ENCODE measurements at places on chromosomes 5 and 9.
A peak's percentile ranks its signal among the peaks of the same experiment; 100 is the strongest.

GRCh38 chr5:171647043-171647903, 138.3 kb upstream of the SMIM23 start:
- DNase-seq, result peak; percentile 83

DNA sequence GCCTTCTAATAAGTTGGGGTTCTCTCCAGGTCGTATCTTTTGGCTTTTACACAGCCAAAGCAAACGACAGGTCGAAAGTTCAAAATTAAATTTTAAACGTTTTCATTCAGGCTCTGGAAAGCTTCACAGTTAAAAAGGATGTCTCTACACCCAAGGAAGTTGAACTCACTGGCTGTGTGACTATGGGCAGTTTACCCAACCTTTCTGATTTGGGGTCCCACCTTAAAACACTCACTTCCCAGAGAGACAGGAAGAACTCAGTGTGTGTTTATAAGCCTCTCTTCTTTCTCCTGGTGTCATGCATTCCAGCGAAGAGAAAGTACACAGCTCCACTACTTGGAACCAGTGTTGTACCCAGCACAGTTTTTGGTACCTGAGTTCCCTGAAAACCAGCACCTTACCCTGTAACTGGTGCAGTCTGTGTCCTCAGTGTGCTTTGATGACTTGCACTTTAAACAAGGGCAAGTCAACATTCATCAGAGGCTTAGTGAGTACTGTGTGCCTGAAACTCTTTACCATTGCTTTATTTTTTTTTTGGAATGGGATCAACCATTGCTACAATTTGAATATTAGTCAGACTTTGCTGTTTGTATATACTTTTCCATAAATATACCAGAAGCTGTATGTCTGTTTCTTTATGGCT, 1.7 kb downstream of the SRD5A1 start:
- DNase-seq, result no peak

DNA sequence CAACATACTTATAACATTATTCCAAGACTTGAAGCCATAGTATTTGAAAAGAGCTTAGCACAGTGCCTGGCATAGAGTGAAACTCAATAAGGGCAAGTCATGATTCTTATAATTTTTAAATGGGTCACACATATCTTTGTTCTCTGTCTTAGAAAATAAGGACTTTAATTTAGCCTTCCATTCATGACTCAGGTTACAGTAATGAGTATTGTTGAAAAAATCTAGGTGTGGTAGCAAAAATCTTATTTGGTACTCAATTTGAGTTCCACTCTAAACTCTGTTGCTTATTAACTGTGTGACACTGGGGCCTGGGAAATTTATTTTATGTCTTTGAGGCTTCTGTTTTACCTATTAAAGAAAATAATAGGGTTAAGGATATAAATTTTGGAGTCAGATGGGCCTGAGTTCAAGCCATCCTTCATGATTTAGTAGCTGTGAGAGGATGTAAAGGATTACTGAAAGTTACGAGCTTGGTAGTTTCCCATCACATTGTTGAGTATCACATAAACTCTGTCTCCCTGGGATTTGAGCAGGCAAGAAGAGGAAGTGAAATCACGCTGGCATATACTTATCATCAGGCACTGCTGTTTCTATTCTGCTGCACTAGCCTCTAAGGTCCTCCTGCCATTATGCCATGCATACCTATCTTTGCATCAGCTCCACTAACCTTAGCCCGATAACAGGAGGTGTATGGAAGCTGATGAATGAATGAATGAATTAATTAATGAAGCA, 1.5 kb downstream of the SPINK9 start:
- no peak for DNase-seq

DNA sequence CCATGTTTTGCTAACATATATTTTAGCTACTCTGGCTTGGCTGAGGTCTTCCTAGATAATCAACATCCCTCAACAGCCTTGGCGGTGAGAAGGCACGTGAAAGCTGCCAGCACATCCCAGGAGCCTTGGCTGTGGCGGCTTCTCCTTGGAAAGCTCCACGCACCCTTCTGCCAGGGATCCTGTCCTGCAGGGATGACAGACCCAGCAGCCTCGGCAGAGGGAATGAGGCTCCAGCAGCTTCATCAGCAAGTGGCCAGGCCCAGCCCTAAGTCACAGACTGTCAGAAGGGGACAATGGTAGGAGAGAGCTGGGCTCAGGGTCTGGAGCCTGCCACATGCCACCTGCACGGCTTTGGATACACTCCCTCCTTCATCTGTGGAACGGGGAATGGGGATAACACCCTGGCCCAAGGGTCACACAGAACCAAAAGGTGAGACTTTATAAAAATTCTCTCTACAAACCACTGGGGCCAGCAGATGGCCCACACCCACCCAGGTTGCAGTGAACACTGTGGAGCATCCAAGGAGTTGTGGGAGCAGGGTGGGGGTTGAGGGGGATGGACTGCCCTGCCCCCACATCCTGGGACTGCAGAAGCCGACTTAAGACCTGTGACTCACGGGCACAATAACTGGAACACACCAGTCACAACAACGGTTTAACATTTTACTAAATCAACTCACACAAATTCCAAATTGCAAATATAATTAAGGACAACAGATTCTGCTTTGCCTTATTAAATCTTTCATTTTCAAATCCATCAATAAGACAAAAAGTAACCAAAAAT, 65.1 kb downstream of the MACROH2A1 start:
- DNase-seq, result peak; percentile 18

DNA sequence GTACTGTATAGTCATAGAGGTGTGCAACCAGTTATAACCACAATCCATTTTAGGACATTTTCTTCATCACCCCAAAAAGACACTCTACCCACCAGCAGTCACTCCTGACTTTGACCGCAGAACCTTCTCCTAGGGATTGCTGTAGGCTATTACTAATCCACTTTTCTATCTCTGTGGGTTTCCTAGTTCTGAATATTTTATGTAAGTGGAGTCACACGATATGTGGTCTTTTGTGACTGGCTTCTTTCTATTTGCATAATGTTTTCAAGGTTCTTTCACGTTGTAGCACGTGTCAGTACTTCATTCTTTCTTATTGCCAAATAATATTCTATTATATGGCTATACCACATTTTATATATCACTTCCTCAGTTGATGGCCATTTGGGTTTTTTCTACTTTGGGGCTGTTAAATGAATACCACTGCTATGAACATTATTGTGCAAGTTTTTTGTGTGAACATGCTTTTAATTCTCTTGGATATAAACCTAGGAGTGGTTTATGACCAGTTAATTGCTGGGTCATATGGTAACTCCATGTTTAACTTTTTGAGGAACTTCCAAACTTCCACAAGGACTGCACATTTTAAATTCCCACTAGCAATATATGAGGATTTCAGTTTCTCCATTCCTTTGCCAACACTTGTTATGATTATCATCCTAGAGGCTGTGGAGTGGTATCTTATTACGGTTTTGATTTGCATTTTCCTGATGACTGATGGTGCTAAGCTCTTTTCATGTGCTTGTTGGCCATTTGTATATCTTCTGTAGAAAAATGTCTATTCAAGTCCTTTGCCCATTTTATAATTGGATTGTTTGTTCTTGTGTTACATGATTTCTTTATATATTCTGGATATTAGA, 37.8 kb downstream of the MRRF start:
- DNase-seq, result no peak

GRCh38 chr9:37187713-37188439, 67.5 kb downstream of the ZCCHC7 start:
- DNase-seq, result no peak

DNA sequence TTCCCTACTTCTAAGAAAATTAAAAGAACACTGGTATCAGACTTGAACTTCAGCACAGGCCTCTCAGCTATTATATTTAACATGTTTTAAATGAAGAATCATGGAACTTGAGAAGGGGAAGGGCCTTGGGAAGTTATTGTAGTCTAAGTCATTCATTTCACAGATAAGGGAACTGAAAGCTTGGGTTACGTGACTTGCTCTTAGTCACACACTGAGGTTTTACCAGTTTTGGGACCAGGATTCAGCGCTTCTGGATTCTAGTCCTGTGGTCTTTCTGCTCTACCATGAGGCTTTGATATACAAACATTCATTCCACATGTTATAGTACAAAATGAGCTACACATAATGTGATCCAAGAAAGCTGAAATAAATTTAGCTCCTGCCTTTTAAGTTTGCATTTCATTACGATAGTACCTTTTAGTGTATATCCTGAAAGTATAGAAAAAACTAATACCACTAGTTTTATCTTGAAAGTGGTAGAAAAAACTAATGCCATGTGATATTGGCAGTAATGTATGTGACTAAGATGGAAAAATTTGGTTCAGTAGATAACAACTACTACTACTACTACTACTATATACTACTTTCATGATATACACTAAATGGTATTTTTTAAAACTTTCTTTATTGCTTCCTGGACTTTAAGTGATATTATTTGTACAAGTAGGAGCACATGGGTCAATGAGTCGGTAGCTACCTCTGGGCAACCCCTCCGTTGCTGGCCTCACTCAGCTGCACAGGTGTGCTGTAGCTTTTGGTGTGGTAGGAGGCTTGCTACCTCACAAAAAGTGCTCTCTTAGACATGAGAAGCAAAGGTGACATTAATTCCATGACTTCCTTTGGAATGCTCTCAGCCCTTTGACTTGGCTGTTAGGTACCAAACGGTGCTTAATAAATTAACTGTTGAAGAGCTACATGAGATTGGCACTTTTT, 40.7 kb downstream of the F2RL2 start:
- peak; percentile 43 for DNase-seq

DNA sequence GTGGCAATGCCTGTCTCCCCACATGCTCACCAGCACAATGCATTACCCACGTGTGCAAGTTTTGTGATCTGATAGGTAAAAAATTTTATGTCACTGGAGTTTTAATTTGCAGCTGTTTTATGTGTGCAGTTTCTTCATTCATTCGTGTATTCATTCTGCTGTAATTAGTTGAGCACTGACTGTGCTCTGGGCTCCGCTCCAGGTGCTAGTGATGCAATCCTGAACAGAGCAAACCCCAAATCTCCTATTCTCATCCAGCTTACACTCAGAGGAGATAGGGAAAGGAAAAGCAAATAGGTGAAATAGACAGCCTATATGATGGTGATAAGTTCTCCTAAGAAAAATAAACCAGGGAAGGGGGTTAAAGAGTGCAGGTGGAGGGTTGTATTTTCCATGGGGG, 148.4 kb downstream of the TENT4A start:
- no peak for DNase-seq

- no peak for DNase-seq
These were observed 9.1 kb upstream of the SMIM27 start for GRCh38 chr9:32543047-32543446.

DNA sequence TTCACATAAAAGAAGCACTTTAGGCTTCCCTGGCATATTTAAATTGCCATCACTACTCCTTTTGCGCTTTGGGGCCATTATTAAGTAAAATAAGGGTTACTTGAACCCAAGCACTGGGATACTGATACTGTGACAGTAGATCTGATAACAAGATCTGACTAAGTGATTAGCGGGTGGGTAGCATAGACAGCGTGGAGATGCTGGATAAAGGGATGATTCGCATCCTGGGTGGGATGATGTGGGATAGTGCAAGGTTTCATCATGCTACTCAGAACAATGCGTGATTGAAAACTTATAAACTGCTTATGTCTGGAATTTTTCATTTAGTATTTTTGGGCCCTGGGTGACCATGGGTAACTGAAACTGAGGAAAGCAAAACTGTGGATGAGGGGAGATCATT, 75.1 kb downstream of the PTTG1 start:
- DNase-seq, result peak; percentile 52

DNA sequence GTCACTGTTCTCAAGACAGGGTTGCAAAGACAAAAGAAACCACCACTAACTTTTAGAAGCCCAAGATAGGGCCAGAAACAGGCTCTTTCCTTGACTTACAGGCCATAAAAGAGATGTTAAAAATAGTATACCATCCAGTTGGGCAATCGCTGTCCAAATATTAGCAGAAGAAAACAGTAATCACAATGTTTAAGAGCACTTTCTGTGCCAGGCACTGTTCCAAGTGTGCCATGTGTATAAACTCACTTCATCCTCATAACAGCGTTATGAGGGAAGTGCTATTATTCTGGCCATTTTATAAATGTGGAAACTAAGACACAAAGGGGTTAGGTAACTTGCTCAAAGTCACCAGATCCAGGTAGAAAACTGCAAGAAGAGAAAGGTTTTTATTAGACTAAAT, 111.7 kb downstream of the KCNN2 start:
- DNase-seq, result no peak

- DNase-seq, result peak; percentile 34
These were observed 5.5 kb downstream of the OTULIN start for GRCh38 chr5:14669975-14670374.

- DNase-seq, result peak; percentile 78
These were observed 144.2 kb downstream of the PCSK1 start for GRCh38 chr5:96288845-96289185.

GRCh38 chr5:171989276-171989675, 17.2 kb downstream of the FBXW11 start:
- DNase-seq, result no peak

DNA sequence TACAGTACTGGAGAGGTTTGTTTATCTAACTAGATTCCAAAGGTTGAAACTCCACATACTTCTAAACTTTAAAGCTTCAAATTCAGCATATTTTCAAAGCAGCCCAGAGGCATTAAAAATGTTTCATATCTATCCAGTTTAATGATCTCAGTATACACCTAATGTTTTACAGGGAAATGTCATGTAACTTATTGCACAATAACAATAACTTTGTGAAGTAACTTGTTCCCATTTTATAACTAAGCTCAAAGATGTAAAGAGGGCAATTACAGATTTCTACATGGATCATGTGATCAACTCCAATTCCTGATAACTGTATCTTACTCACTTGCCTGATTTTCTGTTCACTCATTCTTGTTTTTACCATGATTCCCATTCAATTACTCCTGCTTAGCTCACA, 610.0 kb downstream of the TAF11L14 start:
- DNase-seq, result no peak

- peak; percentile 69 for DNase-seq
These were observed 457.0 kb upstream of the ZNF462 start for GRCh38 chr9:106405871-106406435.

DNA sequence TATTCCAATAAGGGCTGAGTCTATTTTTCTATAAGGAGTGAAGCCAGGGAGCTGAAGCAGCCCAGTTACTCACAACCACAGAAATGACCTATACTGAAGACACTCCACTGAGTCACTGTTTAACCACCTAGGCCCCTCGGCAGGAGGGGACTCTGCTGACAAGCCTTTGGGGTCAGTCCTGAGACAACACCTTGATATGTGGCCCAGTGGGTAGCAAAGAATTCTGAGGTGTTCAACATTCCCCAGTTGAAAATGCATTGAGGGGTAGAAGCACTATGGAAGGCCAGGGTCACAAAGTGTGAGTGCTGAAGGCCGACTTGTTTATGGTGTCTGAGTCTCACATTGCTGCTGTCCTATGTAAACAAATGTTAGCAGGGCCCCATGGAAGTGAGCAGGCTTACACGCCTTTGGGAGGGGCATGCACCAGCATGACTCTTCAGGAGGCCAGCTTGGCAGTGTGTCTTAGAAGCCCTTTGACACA, 112.6 kb upstream of the NFIL3 start:
- DNase-seq, result peak; percentile 69

GRCh38 chr5:111119856-111120255, 27.7 kb downstream of the WDR36 start:
- no peak for DNase-seq

GRCh38 chr9:80797831-80798688, 891.3 kb downstream of the TLE1 start:
- DNase-seq, result peak; percentile 92

Data from fibroblast of upper back skin (primary cell).